ENCODE measurements at places on chromosomes 6 and 20. TPM values are rescaled to one million over a fixed set of nuclear protein-coding genes. Genes with fewer than 3 reads are reported as not detected.

DNA sequence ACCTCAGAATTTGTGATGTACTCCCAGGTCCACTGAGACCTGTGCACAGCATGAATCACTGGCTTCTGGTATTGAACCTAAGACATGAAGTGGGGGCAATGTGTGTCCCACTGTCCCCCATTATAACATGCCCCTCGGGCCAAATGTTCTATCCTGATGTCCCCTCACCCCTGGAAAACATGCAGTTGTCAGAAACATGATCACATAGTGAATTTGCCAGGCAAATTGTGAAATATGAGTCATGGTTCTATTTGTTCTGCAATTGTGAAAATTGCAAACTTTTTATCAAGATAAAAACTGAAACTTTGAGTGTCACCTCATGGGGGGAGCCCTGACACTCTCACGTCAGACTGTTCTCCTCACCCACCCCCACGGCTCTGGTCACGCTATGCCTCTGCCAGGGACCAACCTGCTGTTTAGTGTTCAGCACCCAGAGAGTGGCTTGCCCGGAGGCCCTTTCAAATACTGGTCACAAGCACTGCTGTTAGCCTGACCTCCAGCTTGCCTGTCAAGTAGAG is 305.3 kb downstream of the CLIC5 start:
- H3K4me1 ChIP-seq, result peaks cover 7% of the 10 kb centered on the region
- no peak overlapping the region for H3K27ac ChIP-seq
- peak; percentile 55 for DNase-seq
- H3K36me3 ChIP-seq, result no peaks in the 10 kb centered on the region
- H3K27me3 ChIP-seq, result no peaks in the 10 kb centered on the region
- no peak overlapping the region for H3K4me3 ChIP-seq

DNA sequence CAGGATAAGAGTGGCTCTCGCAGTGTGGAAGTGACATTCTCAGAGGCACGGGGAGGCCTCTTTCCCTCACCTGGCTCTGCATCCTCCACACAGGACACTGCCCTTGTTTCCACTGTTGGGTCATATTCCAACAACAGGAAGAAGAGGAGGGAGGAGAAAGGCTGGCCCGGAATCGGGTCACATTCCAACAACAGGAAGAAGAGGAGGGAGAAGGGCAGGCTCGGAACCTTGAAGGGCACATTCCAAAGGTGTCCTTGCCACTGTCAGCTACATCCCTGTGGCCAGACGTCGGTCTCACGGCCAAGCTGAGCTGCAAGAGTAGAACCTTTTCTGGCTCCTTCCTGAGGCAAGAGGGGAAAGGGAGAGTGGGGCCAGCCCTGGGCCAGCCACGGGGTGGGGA is 25.4 kb downstream of the CHRNA4 start:
- no peak for DNase-seq
- no peak overlapping the region for H3K4me3 ChIP-seq
- H3K27me3 ChIP-seq, result no peaks in the 10 kb centered on the region
- H3K4me1 ChIP-seq, result no peaks in the 10 kb centered on the region
- no peaks in the 10 kb centered on the region for H3K36me3 ChIP-seq

GRCh38 chr6:45466686-45467085 is 89.0 kb upstream of the SUPT3H start:
- no peaks in the 10 kb centered on the region for H3K4me1 ChIP-seq
- H3K27ac ChIP-seq, result no peak overlapping the region
- no peaks in the 10 kb centered on the region for H3K27me3 ChIP-seq

Gene PRSS16
- total RNA-seq, result not detected

GRCh38 chr6:73525546-73526330 is 4.9 kb upstream of the EEF1A1 start:
- H3K4me3 ChIP-seq, result no peak overlapping the region
- no peaks in the 10 kb centered on the region for H3K27me3 ChIP-seq
- DNase-seq, result peak; percentile 18
- no peak overlapping the region for H3K27ac ChIP-seq
- no peaks in the 10 kb centered on the region for H3K36me3 ChIP-seq
- peaks cover 3% of the 10 kb centered on the region for H3K4me1 ChIP-seq

GRCh38 chr6:69146385-69146784 is 511.3 kb downstream of the ADGRB3 start:
- no peaks in the 10 kb centered on the region for H3K36me3 ChIP-seq
- DNase-seq, result no peak
- no peak overlapping the region for H3K27ac ChIP-seq
- no peaks in the 10 kb centered on the region for H3K4me1 ChIP-seq
- H3K4me3 ChIP-seq, result no peak overlapping the region

Gene CST4
- 0.17 TPM for total RNA-seq

GRCh38 chr6:72642435-72642834 is 20.6 kb downstream of the KCNQ5 start:
- H3K27ac ChIP-seq, result no peak overlapping the region
- no peaks in the 10 kb centered on the region for H3K4me1 ChIP-seq
- H3K36me3 ChIP-seq, result no peaks in the 10 kb centered on the region
- no peak for DNase-seq
- H3K4me3 ChIP-seq, result no peak overlapping the region
- H3K27me3 ChIP-seq, result no peaks in the 10 kb centered on the region

Gene CCN6
- total RNA-seq, result not detected

GRCh38 chr6:53353624-53354023 is 4.9 kb upstream of the ELOVL5 start:
- peaks cover 4% of the 10 kb centered on the region for H3K4me1 ChIP-seq
- no peak for DNase-seq
- H3K27me3 ChIP-seq, result no peaks in the 10 kb centered on the region
- H3K36me3 ChIP-seq, result no peaks in the 10 kb centered on the region

- DNase-seq, result peak; percentile 99
- H3K27ac ChIP-seq, result peak within 1 kb of the TSS; percentile 97
- H3K4me1 ChIP-seq, result peaks cover 5% of the 10 kb centered on the region
- H3K27me3 ChIP-seq, result no peaks in the 10 kb centered on the region
These were observed at the start of gene TBP for GRCh38 chr6:170554013-170554795. Gene TBP, plus strand, starts transcription at chr6:170554369. Its CDS starts 2,661 bp downstream, at chr6:170557030.

Gene PTCRA
- not detected for total RNA-seq

GRCh38 chr6:161487694-161488093 is 213.8 kb upstream of the AGPAT4 start:
- H3K4me3 ChIP-seq, result no peak overlapping the region
- no peaks in the 10 kb centered on the region for H3K36me3 ChIP-seq
- no peak overlapping the region for H3K27ac ChIP-seq

- DNase-seq, result no peak
- H3K27me3 ChIP-seq, result no peaks in the 10 kb centered on the region
- H3K27ac ChIP-seq, result no peak overlapping the region
These were observed 127.3 kb downstream of the FLRT3 start for GRCh38 chr20:14210146-14210545.

Gene TFAP2B
- not detected for total RNA-seq

Gene FILIP1
- total RNA-seq, result 0.33 TPM

DNA sequence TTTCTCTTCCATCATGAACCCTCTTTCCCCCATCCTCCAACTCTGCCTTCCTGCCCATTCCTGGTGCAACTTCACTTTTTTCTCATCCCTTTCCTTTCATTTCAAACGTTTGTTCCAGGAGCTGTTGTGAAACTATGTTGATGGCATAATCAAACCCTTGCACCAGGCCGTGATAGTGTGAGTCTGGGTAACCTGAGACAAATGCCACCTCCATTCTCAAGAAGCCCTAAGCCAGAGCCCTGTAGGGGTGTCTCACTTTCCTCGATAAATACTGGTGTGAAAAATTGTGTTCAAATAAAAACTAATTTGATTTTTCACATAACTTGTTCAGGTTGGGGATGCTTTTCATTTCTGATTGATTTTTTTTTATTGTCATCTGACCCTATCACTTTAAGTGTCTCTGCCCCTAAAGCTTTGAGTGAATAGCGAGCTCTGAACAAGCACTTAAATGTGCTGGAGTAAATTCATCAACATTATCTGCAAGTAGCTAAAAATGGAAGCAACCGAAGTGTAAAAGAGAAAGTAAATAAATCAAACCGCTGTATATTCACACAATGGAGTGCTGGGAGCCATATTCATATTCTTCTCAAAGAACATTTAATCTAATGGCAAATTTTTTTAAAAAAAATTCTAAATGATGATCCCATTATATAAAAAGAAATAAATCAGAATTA is 303.1 kb upstream of the CDYL start:
- H3K27me3 ChIP-seq, result no peaks in the 10 kb centered on the region
- H3K27ac ChIP-seq, result no peak overlapping the region
- no peaks in the 10 kb centered on the region for H3K4me1 ChIP-seq
- no peaks in the 10 kb centered on the region for H3K36me3 ChIP-seq
- DNase-seq, result no peak
- H3K4me3 ChIP-seq, result no peak overlapping the region

- H3K4me3 ChIP-seq, result no peak overlapping the region
- peaks cover 6% of the 10 kb centered on the region for H3K4me1 ChIP-seq
- no peaks in the 10 kb centered on the region for H3K36me3 ChIP-seq
- DNase-seq, result peak; percentile 87
These were observed 91.2 kb upstream of the ADTRP start for GRCh38 chr6:11869672-11870340.

DNA sequence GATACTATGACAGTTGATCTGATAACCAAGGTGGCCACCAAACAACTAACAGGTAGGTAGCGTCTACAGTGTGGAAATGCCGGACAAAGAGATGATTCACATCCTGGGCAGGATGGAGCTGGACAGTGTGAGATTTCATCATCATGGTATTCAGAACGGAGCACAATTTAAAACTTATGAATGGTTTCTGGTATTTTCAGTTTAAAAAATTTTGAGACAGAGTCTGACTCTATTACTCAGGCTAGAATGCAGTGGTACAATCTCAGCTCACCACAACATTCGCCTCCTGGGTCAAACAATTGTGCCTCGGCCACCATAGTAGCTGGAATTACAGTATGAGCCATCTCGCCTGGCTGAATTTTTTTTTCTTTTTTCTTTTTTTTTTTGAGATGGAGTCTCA is 43.8 kb downstream of the CEP57L1 start:
- no peaks in the 10 kb centered on the region for H3K4me1 ChIP-seq
- H3K4me3 ChIP-seq, result no peak overlapping the region
- no peaks in the 10 kb centered on the region for H3K27me3 ChIP-seq
- H3K36me3 ChIP-seq, result no peaks in the 10 kb centered on the region

GRCh38 chr6:47428288-47428687 is 49.3 kb upstream of the CD2AP start:
- H3K27me3 ChIP-seq, result no peaks in the 10 kb centered on the region
- H3K36me3 ChIP-seq, result no peaks in the 10 kb centered on the region
- H3K4me1 ChIP-seq, result no peaks in the 10 kb centered on the region
- no peak overlapping the region for H3K27ac ChIP-seq
- no peak for DNase-seq

All from fibroblast of lung (primary cell).